OCI-M1 (cell line): ENCODE measurements at places on chromosomes 1 and 21.

GRCh38 chr1:95723346-95723745, 489.3 kb downstream of the RWDD3 start:
- DNase-seq: no peak

- no peak for DNase-seq
These were observed 43.4 kb downstream of the WASF2 start for GRCh38 chr1:27446496-27447020.

DNA sequence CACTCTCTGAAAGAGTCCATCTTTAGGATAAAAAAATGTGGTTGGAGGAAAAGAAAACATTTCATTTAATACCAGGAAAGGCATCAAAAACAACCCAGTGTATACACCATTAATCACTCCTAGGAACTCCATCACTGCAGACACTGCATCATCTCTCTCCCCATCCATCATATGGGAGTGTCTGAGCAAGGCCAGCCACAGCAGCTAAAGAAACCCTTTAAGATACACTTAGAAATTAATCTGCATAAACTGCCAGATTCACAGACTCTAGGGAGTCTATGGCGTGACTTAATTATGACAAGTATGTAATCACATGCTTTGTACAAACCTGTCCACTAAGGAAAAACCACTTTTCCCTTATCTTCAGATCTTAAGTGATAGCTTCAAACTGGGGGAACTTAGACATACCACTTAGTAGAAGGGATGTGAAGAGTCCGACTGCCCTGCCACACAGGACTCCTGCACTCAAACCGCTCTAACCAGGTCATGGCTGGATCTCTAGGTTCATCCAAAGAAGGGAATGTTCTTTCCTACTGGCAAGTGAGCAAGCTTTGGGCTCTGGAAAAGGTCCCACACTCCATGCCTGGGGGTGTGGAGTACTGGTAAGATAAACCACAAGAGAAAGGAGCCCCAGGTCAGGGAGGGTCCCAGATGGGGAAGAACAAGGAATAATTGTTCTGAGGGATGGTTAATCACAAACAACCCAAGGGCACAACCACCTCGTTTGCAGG, 61.0 kb upstream of the C8B start:
- DNase-seq: no peak

DNA sequence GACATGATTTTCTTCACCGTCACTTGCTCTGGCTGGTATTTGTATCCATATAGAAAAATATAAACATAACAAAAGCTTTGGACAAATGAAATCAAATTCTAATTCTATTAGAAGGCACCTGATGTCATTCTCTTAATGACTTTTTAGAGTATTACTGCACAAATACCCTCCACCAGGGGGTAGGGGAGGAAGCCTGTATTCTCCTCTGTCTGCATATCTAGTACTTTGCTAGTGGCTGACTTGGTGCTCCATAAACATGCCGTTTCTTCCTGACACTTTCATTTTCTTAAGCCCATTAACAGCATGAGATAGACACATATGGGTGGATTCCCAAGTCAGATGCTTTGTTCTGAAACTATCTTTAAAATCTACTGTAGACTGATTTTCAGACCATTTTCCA, 20.6 kb upstream of the KCNJ15 start:
- DNase-seq: no peak

DNA sequence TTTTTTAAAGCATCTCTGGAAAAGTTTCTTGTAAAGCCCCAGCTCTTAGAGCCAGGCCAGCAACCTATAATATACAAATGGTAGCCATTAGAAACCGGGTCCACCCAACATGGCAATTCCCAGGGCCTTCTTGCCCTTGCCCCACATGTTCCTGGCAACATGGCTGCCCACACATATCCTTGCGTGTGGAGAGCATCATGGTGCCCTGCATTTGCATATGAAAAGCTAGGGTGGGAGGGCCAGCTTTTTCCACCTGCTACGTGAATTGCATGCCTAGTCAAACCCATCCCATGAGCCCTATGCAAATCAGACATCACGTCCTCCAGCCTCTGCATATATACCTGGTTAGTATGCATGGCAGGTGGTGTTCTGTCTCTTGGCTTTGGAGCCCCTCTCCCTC, 88.2 kb downstream of the RABGAP1L start:
- DNase-seq: no peak

DNA sequence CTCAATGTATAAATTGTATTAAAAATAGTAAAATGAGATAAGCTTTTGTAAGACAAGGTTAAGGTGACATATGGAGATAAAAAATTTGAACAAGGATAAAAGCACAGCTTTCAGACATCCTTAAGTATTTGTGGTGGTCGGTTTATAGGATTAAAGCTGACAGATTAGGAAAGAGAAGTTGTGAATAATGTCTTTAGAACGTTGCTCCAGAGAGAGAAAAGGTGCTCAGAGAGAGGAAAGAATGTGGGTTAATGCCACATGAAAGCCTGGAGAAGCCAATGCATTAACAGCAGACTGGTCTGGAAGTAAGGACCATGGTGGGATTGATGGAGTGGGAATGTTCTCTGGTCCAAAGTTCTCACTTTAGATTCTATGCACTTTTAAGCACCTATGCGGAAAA, 44.8 kb downstream of the ATP6V1G3 start:
- DNase-seq: no peak

DNA sequence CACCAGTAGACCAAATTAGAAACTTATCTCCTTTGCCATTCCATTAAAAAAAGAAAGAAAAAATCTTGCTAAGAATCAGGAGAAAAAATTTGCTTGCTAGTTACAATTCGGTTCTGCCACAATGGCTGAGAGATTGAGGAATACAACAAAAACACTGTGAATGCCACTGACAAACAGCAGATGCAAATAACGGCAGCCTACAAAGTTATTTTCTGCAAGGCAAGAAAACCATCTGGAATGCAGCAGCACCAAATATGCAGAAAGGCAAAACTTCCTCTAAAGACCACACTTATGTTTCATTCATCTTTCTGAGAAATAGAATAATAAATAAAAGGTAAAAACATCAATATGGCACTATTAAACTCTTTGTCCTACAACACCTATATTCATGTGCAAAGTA, 75.7 kb downstream of the ENAH start:
- DNase-seq: no peak
